SK-N-DZ (cell line): ENCODE measurements at places on chromosomes 2 and 18.

- DNase-seq: no peak
These were observed 19.0 kb downstream of the DYNC1I2 start for GRCh38 chr2:171706152-171706803.

DNA sequence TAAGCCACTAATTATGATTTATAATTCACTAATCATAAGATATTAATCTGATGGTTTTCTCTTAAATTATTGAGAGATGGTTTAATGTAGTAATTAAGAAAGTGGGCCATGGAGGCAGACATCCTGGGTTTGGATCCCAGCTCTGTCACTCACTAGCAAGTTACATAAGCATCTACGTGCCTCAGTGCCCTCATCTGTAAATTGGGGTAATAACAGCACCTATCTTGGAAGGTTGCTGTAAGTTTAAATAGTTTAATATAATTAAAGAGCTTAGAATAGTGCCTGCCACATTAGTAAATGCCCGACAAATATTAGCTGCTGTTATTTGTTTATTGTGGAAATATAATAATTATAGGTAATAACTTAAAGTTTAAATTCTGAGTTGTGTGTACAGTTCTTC lies 30.9 kb downstream of the BABAM2 start:
- DNase-seq: no peak

DNA sequence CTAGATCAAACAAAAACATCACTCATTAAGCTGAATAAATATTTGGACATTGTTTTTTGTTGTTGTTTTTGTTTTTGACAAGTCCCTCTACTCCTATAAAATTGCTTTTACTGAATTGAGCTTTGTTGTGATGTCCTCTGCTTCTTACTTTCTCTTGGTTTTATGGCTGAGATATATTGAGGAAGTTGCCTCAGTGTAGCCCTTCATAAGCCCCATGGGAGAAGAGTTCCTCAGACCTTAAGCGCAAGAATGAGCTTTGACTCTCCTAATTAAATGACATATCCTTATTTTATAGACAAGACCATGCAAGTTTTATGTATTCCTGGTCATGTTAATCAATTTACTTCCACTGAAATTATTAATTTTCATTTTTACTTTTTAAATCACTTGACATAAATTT lies 54.9 kb downstream of the CERKL start:
- DNase-seq: no peak

GRCh38 chr2:72140621-72140960 lies 7.1 kb downstream of the CYP26B1 start:
- no peak for DNase-seq

DNA sequence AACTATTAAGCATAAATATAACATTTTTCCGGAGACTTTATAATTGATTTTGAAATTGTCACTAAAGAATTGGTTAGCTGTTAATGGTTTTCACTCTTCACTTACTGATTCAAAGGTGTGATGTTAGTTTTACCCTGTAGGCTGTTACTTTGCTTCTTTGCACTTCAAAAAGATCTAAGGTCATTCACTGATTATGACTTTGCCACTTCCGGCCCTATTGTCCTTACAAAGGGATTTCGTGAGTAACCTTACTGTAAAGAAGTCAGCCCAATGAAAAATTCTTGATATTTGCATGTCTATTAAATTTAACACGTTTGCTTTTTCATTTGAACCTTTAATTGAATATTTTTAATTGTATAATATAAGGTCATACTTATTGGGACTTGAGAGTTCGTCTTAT lies 61.4 kb downstream of the GREB1L start:
- DNase-seq: no peak

DNA sequence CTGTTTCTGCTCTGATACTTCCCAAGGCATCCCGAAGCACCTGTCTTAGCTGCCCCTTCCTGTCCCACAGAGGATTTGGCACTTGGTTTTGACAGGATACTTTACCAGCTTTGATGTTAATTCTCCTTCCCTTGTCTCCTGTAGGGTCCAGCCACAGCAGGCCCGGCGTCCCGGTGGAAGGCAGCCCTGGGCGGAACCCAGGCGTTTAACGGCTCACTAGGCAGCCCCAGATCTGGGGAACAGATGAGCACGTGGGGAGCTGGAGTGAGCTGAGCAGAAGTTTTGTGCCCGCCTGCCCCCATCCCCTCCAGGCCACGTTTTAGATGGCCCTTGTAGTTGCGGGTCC lies 11.4 kb downstream of the ANKRD23 start:
- DNase-seq: no peak

DNA sequence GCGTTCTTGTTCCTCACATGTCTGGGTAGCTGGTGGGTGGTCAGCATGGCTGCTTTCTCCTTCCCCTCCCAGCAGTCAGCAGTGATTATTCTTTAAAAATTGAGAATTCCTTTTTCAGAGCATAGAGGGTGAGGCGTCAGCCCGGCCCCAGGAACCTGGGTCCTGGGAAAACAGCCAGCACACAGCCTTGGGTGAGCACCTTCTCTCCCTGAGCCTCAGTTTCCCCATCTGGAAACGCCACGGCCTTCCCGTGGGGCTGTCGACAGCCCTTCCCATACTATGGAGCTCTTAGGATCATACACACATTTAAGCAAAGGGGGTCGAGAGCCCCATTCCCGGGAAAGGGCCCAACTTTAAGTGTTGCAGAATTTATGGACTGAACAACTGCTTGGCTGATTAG lies 73.5 kb downstream of the SH3RF3 start:
- DNase-seq: no peak

- DNase-seq: no peak
These were observed 176.0 kb upstream of the COL3A1 start for GRCh38 chr2:188798159-188798558.

DNA sequence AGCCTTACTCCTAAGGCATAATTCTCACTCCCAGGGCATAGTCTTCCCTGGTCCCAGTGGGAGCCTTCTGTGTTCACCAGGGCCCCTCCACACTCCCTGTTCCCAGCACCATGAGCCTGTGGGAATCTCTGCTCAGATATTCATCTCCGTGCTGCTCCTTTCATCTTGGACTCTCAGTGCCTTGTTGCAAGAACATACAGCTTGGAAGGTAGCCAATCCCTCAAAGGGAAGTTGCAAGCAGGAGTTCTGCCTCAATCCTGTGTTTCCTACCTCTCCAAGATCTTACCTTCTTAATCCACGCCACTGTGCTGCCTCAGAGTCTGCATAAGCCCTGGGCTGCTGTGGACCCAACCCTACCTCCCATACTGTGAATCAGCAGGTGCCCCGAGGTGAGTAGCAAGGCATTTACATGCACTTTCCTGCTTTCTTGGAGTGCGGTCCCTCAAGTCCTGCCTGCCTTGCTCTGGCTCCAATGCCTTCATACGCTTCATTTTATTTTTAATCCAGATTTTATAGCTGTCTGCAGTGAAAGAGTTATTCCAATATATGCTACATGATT lies 413.8 kb upstream of the RAB6C start:
- DNase-seq: no peak

DNA sequence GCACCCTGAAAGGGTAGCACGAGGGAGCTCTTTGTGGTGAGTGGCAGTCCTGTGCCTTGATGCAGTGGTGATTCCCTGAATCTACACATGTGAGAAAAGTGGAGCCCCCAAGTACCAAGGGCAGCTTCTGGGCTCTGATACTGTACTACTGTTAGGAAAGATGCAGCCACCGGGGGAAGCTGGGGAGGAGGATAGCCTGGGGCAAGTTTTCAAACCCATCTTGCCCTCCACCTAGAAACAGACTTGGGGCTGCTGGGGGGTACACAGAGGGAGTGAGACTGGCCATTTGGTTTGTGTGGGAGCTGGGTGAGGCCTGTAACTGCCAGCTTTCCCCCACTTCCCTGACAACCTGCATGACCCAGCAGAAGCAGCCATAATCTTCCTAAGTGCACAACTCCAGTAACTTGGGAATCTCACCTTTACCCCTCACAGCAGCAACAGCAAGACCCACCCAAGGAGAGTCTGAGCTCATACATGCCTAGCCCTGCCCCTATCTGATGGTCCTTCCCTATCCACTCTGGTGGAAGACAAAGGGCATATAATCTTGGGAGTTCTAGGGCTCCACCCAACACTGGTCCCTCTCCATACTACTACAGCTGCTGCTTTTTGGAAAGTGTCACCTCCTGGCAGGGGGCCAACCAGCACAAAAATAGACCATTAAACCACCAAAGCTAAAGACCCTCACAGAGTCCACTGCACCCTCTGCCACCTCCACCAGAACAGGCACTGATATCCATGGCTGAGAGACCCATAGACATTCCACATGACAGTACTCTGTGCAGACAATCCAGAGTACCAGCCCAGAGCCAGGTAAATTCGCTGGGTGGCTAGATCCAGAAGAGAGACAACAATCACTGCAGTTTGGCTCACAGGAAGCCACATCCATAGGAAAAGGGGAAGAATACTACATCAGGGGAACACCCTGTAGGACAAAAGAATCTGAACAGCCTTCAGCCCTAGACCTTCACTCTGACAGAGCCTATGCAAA lies 8.2 kb downstream of the MALL start:
- no peak for DNase-seq

DNA sequence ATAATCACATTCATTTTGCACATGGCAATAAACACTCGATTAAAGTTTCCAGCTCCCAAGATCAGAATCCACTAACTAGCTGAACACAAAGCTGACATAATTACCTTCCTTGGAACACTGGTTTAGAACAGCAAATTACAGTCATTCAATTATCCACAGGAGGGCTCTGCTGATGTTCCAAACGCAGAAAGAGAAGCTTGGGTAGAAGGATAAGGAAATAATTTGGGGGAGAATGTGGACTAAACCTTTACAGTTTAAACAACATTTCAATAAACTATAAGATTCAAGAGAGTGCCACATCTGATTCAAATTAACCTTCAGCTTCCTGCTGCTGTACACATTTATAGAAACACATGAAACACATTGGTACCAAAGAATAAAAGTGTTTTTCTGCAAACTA lies 67.8 kb upstream of the ARL4C start:
- DNase-seq: no peak

DNA sequence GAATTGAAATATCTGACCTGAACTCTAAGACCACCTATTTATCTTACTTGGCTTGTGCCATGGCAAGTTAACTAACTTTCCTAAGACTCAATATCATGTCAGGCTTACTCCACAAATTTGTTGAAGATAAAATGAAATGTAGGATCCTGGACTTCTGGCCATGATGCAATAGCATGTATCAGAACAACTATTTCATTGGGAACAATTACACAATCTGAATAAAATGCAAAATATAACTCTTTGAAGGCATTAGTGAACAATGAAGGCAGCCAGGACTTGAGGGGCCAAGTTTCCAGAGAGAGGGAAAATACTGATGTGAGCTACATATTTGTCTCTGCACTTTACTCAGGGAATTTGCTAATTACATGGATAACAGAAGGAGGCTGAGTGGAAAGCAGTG lies 476.5 kb upstream of the ACVR2A start:
- no peak for DNase-seq

DNA sequence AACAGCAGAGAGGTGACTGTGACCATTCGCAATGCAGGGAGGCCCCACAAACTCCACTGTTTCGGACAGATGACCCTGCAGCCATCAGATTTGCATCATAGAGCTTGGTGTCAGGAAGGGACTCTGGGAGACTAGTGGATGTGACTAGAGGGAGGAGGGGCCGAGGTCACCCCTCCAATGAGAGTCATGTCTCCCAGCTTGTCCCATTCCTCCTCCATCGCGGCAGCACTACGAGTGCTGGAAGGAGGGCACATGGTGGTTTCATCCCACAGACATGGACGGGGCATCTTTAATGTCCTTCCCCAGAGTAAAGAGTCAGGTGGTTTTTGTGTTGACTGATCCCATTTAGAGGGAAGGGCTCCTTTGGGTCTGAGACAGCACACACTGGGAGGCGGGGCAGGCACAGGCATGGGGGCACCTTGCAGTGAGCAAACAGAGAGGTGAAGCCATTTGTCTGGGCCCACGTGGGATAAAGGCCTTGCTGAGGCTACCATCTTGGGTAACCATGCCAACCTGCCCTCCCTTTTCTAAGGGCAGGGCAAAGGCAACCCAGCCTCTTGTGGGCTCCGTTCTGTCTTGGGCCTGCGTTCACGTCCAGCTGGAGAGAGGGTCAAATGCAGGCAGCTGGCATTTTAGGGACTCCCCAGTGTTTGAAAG lies 208.1 kb downstream of the ASB1 start:
- DNase-seq: no peak

DNA sequence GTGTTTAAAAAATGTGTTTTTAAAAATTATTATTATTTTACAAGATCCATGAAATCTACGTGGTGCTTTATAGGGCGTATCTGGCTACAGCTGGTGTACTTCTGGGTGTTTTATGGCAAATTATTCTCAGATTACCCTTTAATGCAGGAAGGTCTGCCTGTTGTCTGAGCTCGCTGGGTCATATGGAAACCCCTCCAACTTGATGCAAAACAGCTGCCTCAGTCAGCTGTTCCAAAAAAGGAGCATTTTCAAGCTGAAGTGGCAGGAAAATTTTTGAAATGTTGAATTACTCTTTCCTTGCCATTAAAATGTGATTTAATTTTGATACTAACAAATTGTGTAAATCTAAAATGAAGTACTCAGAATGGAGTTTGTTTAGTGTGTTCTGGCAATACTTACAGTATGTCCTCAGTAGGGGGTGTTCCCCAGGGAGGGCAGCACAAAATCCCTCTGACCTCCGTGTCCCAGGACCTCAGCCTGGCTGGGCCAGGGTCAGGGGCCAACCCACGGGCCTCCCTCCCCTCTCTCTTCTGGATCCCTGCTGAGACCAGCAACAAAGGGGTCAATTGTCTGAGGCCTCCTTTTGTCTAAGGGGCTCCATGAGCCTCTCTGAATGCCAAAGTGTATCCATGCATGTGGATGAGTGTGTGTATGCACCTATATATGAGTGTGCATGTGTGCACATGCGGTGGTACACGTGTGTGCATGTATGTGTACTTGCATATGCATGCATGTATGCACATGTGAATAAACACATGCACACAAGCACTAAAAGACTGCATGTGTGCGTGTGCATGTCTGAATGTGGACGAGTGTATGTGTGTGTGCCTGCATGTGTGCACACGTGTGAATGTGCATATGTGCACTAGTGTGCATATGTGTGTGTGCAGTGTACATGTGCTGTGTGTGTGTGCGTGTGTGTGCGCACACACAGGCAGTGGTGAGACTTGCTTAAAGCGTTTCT lies 105.4 kb downstream of the ACOXL start:
- DNase-seq: no peak

- DNase-seq: no peak
These were observed 44.0 kb upstream of the MAP4K4 start for GRCh38 chr2:101653469-101653868.

- no peak for DNase-seq
These were observed 141.6 kb downstream of the HDAC4 start for GRCh38 chr2:239259173-239259572.

- DNase-seq: no peak
These were observed 126.2 kb downstream of the PLB1 start for GRCh38 chr2:28622101-28622499.
